ENCODE measurements at places on chromosomes 3 and 15.

DNA sequence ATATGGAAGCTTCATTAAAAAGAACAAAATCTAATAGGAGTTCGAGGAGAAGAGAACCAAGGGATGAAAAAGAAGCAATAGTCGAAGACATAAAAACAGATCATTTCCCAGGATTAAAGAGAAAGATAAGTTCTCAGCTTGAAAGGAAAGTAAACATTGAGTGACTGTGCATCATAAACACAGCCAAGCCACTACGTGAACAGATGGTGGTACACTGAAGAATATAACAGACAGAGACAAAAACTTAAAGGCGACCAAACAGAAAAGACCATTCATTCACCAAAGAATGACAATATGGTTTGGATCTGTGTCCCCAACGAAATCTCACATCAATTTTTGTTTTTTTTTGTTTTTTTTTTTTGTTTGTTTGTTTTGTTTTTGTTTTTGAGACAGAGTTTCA, 210.8 kb upstream of the LINGO1 start:
- no peak for DNase-seq

- no peak for DNase-seq
These were observed 541.7 kb downstream of the TBL1XR1 start for GRCh38 chr3:176655404-176656094.

DNA sequence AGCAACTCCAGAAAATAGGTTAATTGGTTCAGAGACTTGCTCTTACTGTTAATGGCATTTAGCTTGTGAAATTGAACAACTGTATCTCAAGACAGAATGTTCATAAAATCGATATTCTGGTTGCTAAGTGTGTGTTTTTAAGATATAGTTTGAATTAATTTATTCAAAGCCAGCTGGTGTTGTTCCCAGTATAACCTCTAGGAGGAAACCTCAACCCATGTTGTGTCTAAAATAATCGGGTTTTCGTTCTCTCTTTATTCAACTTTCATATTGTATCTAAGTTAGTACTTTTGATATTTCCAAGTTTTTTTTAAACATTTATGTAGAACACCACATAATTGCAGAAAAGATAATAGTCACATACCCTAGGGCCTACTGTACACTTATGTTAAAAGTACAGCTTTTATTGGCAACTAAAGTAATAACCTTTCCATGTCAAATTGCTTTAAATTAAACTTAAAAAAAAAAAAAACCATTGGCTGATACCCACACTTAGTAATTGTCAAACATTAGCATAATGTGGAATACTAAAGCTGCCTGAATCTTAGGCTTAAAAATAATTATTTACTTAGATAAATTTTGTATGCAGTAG, 90.9 kb downstream of the SAMMSON start:
- DNase-seq = no peak

DNA sequence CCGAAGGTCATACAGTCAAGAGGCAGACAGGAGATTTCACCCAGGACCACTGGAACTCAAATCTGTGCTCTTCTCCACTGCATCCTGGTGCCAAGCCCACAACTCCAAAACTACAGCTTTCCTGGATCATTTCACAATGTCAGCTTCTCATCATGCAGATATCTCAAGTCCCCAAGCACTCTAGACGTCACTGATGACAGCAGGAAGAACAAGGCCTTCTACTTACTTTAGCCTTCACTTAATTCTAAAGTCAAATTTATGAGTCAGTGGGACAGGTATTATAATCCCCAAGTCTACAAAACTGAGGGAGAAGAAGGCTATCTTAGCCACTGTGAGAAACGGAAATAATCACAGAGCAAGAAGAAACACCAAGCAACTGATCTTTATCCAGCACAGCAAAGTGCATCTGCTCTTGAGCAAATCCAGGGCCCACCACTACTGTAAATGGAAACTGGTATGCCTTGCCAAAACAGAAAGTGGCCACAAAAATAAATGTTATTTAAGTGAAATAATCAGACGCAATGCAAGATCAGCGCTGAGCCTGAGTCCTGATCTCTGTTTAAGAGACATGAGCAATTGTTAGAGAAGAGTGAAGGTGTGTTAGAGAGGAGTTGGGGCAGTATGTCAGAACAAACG, 928 bp downstream of the RAD18 start:
- DNase-seq = no peak

DNA sequence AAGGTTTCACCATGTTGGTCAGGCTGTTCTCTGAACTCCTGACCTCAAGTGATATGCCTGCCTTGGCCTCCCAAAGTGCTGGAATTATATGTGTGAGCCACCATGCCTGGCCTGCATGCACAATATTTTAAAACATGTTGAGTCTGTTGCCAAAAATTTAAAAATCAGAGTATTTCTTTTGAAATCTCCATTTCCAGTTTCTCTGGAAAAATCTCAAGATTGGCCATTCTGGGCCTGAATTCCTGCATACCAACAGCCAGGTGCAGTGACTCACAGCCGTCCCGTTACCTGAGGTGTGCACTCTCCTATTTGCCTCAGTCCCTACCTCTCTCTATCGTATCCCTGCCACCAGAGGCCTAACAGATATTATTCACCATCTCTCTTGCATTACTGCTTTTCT, 15.0 kb upstream of the COPG1 start:
- no peak for DNase-seq

DNA sequence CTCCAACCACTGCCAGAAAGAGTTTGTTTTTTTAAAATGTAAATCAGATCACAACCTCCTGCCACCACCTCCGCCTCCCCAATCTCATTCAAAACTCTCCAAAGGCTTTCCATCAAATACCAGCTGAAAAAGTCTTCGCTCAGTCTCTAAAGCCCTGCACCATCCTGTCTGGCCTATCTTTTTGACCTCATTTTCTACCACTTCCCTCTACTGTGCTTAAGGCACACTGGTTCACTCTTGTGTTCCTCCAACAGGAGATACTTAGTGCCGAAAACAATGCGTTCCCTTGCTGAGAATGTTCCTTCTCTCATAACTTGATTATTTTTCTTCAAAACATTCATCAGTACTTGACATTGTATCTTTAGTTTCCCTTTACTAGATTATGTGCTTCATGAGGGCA, 3.5 kb downstream of the BTBD1 start:
- no peak for DNase-seq

GRCh38 chr15:96992817-96993216, 662.3 kb downstream of the NR2F2 start:
- DNase-seq = no peak

DNA sequence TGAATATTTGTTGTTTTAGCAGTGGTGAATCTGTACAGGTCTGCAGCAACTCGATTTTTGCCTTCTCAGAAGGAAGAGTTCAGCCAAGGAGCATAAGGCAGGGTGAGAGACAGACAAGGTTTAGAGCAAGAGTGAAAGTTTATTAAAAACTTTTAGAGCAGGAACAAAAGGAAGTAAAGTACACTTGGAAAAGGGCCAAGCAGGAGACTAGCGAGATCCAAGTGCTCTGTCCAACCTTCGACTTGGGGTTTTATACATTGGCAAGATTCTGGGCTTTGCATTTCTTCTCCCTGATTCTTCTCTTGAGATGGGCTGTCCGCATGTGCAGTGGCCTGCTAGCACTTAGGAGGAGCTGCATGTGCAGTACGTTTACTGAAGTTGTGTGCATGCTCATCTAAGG, 46.7 kb upstream of the AADACL2 start:
- no peak for DNase-seq

DNA sequence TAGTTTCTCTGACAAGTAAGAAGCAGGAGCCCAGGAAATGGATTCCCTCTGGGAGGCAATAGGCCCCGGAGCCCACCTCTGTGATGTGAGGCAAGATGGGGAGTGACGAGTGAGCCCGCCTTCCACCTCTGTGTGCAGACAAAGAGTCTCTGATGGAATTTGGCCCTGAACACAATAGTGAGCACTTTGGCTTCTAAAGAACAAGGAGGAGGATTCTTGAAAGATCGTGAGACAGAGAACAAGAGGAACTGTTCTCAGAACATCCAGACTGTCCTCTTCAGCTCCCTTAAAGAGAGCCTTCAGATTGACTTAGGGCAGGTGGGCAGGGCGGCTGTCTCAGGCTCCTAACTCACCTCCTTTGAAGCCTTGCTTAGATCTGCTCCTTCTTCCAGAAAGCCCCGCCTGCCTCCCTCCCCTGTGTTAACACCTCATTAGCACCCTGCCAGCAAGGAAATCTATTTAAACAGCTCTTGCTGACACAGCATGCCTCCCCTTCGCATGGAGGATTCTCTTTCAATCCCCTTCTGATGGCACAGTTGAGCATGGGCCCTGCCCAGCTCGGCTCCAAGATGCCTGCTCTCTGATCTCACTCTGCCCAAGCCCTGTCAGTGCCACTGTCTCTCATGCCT, 430.3 kb downstream of the NTRK3 start:
- no peak for DNase-seq

DNA sequence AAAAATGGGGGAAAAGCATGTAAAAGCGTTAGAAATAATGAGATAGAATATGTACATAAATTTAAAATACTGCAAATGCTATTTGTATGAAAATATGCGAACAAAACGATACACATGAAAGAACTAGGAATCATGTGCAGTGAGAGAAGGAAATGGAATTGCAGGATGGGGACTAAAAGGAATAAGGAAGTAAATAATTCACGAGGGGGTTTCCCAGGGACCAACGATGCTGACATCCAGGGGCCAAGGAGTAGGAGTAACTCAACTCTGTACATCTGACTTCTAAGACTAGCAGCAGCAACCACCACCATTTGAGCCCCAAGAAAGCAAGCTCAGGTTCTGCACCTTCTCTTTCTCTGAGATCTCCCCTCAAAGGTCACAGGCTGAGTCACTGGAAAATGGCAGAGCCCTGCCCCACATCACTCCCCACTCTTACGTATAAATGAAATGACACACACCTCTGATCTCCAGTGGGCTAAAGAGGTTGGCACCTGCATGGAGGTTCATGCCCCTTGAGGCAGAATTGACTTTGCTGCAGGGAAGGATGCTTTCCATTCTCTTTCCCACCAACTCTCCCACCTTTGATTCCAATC, 100.0 kb upstream of the DLG1 start:
- DNase-seq = no peak

GRCh38 chr3:184773283-184774186, 38.4 kb upstream of the VPS8 start:
- no peak for DNase-seq

DNA sequence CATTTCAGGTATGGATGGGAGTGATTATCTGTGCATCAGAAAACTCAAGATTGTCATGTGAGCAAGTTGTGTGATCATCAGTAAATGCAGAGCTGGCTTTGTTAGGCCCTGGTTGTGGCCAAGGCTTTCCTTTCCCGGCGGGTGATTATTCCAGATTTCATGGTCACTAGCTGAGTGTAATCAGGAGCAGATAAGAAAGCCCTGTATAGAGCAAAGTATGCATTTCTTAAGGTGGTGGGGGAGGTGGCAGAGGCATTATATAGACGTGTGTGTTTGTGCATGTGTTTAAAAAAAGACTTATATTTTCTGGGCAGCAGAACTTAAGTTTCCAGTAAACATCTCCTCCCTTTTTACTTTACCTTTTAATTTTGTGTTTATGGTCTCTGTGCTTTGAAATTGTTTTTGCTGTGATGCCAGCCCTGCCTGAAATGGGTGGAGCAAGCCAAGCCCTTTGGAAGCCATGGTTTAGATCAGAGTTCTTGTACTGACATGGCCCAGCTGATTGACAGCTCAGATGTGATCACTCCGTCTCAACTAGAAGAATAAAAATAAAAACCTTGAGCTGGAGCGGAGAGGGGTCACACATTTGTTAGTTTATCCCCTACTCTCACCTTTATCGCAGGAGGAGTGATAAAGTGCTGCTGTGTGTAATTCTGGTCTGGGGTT, 22.2 kb downstream of the SMAD3 start:
- DNase-seq = no peak

GRCh38 chr15:89087161-89087829, 961 bp upstream of the ABHD2 start:
- DNase-seq = no peak

GRCh38 chr3:10457560-10457959, 47.8 kb downstream of the ATP2B2 start:
- DNase-seq = no peak

GRCh38 chr15:68434021-68434420, 2.1 kb upstream of the ITGA11 start:
- no peak for DNase-seq

- DNase-seq = no peak
These were observed 360.3 kb upstream of the TBL1XR1 start for GRCh38 chr3:177557548-177557947.

GRCh38 chr3:31833391-31834190, 147.5 kb downstream of the OSBPL10 start:
- no peak for DNase-seq

GRCh38 chr3:94440767-94441493, 378.1 kb downstream of the NSUN3 start:
- DNase-seq = no peak

- no peak for DNase-seq
These were observed 98.0 kb upstream of the SLC6A6 start for GRCh38 chr3:14304101-14305045.

GRCh38 chr3:179731544-179731943, 78.7 kb downstream of the USP13 start:
- DNase-seq = no peak

- no peak for DNase-seq
These were observed 228.7 kb upstream of the CGNL1 start for GRCh38 chr15:57147621-57148020.

- no peak for DNase-seq
These were observed 109.5 kb upstream of the PFN2 start for GRCh38 chr3:150080058-150080730.

- DNase-seq = no peak
These were observed 19.4 kb upstream of the SERPINI2 start for GRCh38 chr3:167493244-167493643.

GRCh38 chr3:186534113-186534669, 10.0 kb downstream of the CRYGS start:
- DNase-seq = peak; percentile 11

GRCh38 chr3:104176706-104177105, 1190.0 kb upstream of the ALCAM start:
- DNase-seq = no peak

DNA sequence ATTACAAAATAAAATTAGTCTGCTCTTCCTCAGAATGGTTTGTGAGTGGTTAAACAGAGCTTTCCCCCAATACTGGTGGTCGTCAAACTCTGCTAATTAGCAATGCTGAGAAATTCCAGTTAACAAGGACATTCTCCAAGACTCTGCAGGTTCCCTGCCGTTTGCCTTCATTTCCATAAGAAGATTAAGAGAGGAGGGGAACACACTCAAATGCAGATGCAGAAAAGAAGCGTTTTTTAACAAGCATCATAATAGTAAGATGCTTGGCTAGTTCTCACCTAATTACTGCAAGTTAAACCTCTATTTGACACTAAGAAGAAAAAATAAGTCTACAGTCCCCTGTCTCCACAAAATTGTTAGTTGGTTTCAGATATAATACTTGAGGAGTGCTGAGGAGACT, 3.7 kb upstream of the SOX2 start:
- no peak for DNase-seq
